Astrocyte of the hippocampus (primary cell): ENCODE measurements at places on chromosomes 12 and 14.
A peak's percentile ranks its signal among the peaks of the same experiment; 100 is the strongest.

DNA sequence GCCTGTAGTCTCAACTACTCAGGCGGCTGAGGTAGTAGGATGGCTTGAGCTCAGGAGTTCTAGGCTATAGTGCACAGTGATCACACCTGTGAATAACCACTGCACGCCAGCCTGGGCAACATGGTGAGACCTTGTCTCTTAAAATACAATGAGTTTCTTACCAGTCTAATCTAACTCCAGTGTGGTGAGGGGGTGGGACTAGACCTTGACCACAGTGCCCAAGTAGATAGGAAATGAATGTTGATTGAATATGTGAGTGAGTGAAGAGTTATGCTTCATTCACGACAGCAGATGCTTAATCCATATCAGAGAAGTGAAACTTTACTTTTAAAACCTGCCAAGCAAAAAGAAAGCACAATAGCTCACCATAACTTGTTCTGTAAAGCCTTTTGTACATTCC is 11.2 kb upstream of the AK7 start:
- no peak for DNase-seq

- peak; percentile 75 for DNase-seq
These were observed 75.2 kb upstream of the PLEKHG3 start for GRCh38 chr14:64628940-64629408.

DNA sequence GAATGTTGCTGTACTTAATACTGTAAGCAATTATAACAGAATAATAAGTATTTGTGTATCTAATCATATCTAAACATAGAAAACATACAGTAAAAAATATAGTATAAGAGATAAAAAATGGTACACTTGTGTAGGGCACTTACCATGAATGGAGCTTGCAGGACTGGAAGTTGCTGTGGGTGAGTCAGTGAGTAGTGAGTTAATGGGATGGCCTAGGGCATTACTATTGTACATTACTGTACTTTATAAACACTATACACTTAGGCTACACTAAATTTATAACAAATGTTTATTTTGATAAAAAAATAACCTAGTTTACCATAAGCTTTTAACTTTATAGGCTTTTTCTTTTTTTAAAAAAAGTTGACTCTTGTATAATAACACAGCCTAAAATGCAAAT is 1071.2 kb upstream of the SEL1L start:
- DNase-seq: no peak

GRCh38 chr12:30126944-30127343 is 343.2 kb upstream of the TMTC1 start:
- no peak for DNase-seq

GRCh38 chr14:104131968-104132732 is 6.2 kb upstream of the KIF26A start:
- no peak for DNase-seq

DNA sequence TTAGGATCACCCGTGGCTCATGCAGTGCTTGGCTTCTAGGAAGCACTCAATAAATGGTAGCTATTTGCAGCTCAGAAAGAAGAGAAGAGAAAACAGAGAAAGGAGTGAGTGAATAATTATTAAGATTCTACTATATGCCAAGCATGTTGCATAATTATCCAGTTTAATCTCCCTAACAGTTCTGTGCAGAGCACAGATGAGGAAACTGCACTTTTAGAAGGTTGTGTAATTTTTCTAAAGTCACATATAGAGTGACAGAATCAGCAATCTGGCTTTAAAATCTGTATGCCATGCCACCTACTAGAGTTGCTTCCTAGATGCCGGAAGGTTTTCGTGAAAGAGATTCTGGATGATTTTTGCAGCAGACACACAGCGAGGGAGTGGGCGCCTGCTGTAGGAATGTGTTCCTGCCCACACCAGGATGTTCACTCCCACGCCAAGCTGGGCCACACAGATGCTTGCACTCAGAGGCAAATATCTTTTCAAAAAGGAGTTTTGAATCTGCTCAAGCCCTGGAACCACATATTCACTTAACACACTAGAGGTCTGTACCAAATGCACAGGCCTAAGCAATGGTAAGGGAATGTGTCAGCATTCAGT is 50.2 kb upstream of the SMCO2 start:
- DNase-seq: no peak

DNA sequence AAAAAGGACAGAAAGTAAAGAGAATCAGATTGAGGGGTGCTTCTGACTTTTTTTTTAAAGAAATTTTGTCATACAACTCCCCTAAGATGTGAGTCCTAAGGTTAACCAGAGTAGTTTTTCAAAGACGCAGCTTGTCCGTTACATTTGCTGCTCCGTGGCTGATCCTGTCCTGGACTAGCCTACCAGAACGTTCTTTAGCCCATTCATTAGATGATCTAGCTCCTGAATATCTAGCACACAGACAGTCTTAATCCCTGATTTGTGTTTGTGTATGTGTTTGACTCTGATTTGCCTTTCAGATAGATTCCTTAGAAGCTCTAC is 60.3 kb downstream of the SAMD4A start:
- DNase-seq: no peak

- DNase-seq: no peak
These were observed 17.1 kb upstream of the SLC6A12 start for GRCh38 chr12:230925-231671.

GRCh38 chr12:10213168-10214135 is 775 bp downstream of the GABARAPL1 start:
- peak; percentile 91 for DNase-seq

GRCh38 chr12:112907415-112908157 is 824 bp downstream of the OAS1 start:
- no peak for DNase-seq

- no peak for DNase-seq
These were observed 47.2 kb downstream of the UBE3B start for GRCh38 chr12:109524466-109525278.
